ENCODE measurements at places on chromosomes 5 and 9. TPM values are rescaled to one million over a fixed set of nuclear protein-coding genes. Genes with fewer than 3 reads are reported as not detected.

GRCh38 chr5:60026161-60026560 is 132.6 kb upstream of the PDE4D start:
- peak; percentile 0 for DNase-seq

DNA sequence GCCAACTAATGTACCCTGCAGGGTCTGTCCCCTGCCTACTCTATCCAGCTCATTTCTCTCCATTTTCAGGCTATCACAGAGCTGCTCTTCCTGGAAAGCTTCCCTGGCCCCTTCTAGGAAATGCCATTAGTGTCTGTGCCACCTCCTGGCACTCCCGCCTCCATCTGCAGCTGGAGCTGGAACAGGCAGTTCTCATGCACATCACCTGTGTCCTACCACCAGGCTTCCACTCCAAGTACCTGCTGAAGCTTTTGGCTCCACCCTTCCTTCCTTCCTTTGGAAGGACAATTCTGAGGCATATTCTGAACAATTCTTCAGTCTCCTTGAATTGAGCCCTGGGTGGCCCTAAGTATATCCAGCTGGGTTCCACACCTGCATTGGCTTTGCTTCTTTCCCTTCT is 156.2 kb upstream of the ZNF618 start:
- DNase-seq = no peak

GRCh38 chr5:35487233-35488025 is 130.2 kb upstream of the SPEF2 start:
- peak; percentile 7 for DNase-seq

The FANCG gene
- total RNA-seq = 13.9 TPM

The ECSCR gene
- total RNA-seq = 3.1 TPM

The IRX1 gene
- not detected for total RNA-seq

The SPATA9 gene
- total RNA-seq = 0.83 TPM

Measured in IMR-90 (cell line).